Thoracic aorta (tissue), 2 donors: ENCODE measurements at places on chromosomes 2 and 18. TPM values are rescaled to one million over a fixed set of nuclear protein-coding genes. Genes with fewer than 3 reads are reported as not detected.

DNA sequence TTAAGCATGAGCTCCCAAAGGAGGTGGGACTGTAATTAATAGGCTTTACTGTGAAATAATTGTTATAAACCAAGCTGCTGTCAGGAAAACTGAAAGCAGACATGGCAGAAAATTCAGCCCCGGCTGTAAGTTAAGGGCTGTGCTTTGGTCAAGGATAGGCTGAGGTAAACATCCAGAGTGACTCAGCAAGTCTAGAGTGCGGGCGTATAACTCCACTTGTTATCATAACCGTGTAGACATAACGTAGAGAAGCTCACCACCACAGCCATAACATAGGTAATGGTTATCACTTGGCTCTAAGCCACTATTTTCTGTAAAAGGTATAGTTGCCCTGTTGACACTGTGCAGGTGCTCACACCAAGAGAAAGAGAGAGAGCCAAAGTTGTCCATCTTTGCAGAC, 316.8 kb downstream of the DCDC2C start:
- DNase-seq, result no peak

- no peak for DNase-seq
Observed at GRCh38 chr18:80218341-80219227, 28.7 kb downstream of the PARD6G start.

Gene NEDD4L
- 22.9 TPM for total RNA-seq

Gene FAM124B
- 1.1 TPM for total RNA-seq

Gene MYL1
- not detected for total RNA-seq
